HuH-7 (cell line): ENCODE measurements at places on chromosomes 1 and 21.

GRCh38 chr1:29195881-29196291 is 14.2 kb upstream of the SRSF4 start:
- no peak for DNase-seq

GRCh38 chr1:1132956-1133750 is 17.3 kb upstream of the C1orf159 start:
- no peak for DNase-seq

GRCh38 chr1:173768206-173768605 is 53.4 kb downstream of the KLHL20 start:
- no peak for DNase-seq

- no peak for DNase-seq
Observed at GRCh38 chr1:62263006-62263813, 56.0 kb downstream of the KANK4 start.

GRCh38 chr1:209414803-209415329 is 168.6 kb upstream of the CAMK1G start:
- DNase-seq: no peak
